Frontal cortex (tissue), 4 donors: ENCODE measurements at places on chromosomes 5 and 9.

GRCh38 chr5:171299851-171300250 is 9.2 kb upstream of the TLX3 start:
- no peak for DNase-seq

DNA sequence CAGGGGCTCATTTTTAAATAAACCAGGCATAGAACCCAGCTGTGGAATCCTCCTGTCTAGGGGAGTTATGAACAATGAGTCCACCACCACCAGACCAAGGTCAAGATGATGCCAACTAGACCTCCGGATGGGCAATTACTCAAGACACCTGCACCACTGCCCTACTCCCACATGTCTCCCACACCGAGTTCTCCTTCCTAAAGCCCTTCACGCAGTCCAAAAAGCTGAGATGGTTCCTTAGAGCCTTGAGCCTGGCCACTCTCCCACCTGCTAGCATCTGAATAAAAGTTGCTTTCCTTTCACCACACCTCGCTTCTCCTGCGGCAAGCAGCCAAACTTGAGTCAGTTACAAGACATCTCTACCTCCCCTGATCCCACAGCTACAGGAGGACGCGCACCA is 15.4 kb upstream of the PPP1R26 start:
- no peak for DNase-seq

DNA sequence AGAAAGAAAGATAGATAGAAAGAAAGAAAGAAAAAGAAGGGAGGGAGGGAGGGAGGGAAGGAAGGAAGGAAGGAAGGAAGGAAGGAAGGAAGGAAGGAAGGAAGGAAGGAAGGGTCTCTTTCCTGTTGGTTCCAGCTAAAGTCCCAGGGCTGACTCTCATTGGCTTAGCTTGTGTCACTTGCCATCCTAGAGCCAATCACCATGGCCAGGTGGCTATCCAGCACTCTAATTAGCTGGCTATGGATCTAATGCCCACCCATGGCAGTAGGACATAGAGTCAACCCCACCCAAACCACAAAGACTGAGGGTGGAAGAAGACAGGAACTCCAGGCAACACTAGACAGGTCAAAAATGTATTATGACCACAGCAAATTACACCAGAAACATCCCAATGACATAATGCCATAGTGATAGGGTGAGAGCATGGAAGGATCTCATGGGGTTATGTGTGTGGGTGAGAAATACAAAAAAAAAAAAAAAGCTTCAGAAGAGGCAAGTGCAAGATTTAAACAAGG is 10.8 kb upstream of the CPLX2 start:
- no peak for DNase-seq

DNA sequence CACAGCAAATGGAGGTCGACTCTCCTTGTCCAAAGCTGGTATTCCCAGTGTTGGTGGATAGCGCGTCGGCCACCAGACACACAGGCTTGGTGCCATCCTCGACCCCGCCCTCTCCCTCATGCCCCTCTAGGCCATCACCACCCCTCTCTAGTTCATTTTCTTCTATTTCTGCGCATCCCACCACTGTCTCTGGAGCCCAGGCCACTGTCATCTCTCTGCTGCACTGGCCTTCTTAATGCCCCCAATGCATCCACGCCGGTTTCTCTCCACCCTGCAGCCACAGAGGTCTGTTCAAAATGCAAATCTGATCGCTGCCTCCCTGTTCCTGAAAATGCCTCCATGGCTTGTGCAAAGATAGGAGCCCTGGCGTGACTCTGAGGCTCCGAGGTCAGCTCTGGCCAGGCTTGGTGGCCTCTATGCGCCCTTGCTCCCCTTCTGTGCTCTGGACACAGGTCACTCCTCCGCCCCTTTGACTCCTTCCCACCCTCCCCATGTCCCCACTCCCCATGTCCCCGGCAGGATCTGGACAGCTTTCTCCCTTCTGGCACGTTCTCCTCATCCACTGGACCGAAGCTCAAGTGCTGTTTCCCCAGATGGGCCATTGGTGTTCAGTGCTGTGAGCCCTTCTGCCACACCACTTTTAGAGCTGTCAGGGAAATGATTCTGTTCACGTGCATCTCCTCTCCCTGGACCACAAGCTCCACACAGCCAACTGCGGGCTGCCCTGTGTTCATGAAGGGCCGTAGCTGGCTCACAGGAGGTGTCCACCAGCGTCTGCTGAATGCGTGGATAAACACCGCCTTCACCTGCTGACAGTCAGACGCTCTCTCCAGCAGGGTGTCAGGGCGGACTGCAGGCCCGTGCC is 59.5 kb upstream of the RNF130 start:
- DNase-seq: no peak

DNA sequence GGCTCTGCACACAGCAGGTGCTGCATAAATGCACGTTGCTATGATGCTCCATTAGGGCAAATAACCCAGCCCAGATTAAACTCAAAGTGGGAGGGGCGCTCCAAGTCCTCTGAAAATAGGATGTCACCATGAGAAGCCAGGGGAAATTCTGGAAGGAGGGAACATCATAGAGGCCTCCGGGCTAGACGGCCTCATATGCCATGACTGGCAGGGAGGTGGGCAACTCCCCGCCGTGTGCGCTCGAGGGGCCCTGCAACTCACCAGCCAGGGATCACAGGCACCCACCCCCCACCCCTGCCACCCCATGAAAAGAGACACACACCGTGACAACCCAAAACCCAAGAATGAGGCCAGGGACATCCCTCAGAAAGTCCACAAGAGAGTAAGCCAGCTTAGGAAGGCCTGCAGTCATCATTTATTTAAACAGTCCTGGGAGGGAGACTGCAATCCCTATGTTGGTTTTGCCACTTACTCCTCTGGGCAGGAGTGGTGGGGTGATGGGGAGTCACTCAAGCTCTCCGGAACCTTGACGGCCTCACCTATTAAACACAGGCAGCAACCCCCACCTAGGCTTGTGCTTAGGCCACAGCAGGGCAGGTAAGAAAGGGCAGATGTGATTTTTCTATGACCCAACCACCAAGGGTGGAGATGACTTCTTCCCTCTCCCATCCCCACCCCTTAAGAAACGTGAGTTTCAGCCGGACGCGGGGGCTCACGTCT is 4.0 kb downstream of the VAV2 start:
- no peak for DNase-seq

- peak; percentile 30 for DNase-seq
Measured at GRCh38 chr5:120464627-120465435, 731 bp downstream of the PRR16 start.

- no peak for DNase-seq
Measured at GRCh38 chr9:127229691-127230417, 34.7 kb upstream of the GARNL3 start.

DNA sequence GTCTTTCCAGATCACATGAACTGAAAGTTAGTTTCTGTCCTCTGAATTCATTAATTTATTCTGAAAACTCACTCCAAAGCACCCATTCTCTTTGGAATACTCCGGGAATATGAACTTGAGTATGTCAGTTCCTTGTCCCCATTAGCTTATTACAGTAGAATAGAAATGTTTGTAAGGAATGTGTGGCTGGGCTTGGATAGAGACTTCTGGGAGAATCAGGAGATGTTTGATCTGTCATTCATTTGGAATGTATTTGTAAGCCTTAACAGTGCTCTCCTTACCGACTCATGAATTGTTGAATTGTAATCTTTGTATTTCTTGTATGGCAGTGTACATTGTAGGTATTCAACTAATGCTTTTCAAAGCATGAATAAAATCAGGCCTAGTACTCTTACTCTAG is 548.4 kb downstream of the LRRC70 start:
- no peak for DNase-seq

- DNase-seq: no peak
Measured at GRCh38 chr9:125239631-125240597, 1.2 kb downstream of the HSPA5 start.

- DNase-seq: no peak
Measured at GRCh38 chr9:80586786-80587330, 1015.1 kb downstream of the TLE4 start.

- no peak for DNase-seq
Measured at GRCh38 chr5:33270671-33271070, 170.1 kb upstream of the TARS1 start.

DNA sequence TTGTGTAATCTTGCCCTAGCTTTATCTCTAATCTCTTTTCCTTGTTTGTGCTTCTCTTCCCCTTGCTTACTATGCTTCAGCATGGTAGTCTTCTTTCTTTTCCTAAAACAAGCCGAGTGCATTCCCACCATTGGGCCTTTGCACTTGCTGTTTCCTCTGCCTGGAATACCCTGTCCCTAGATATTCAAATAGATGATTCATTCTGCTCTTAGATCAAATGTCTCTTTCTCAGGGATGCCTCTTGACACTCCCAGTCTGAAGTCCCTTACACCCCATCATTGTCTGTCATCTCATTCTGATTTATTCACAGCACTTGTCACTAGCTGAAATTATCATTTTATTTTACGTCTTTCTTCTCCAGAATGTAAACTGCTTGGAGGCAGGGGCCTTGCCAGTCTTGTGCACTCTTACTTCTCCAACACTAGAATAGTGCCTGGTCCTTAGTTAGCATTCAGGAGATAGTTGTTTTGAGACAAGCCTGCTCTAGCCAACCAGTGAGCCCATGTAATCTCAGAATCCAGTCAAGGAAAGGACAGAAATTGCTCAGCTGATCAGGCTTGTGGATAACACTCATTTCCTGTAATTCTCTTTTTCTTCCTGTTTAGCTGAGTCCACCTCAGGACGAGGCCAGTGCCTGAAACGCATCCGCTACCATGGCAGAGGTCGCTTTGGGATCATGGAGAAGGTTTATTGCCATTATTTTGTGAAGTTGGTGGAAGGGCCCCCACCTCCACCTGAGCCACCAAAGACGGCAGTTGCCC is 25.4 kb downstream of the MRPL22 start:
- peak; percentile 5 for DNase-seq

DNA sequence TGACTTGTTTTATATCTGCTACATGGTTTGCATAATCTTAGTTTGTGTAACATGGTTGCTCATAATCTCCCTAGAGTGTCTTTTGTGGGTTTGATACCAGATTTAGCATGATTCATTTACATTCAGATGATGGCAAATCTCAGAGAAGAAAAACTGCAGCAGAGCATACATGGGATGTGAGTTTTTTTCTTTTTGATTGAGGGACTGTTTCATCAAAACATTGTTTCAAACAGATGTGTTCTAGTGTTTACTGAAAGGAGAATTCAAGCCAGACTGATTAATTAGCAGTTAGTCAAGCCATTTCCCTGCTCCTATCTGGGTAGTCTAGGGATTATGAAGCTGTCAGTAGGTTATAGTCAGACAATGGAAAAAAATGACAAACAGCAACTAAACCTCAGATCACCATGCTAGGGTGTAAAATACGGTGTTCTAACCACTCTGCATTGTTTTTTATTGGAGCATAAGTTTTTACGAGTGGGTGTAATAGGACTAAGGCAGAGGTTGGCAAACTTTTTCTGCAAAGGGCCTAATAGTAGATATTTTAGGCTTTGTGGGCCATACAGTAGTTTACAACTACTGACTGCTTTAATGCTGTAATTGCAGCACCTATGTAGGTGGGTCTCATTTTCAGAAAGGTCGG is 10.5 kb upstream of the GDNF start:
- DNase-seq: no peak

DNA sequence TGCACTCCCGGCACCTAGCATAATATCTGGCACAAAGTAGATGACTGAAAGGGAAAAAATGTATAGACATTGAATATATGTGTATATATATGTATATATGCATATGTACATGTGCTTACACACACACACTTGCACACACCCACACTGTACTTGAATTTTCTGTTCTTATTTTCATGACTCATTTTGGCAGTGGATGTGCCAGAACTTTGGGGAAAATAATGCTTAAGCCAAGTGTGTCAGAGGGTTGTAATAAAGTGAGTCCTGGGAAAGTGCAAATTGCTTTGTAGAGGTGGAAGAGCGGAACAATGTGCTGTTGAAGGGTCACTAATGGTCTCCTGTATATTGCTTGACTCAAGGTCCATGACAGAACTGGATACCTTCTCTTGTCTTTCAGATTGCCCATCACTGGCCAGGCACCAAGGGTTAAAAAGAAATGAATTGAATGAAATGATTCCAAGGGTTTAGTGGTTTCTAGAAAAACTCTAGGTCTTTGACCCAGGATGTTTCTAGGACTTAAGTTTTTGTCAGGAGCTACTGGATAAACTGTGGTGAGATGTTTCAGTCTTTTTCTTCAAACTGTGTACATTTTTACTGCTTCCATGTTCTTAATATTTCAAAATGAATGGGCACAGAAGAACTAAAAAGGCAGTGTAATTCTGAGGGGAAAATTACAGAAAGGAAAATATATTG is 129.9 kb upstream of the MOCS2 start:
- DNase-seq: no peak

DNA sequence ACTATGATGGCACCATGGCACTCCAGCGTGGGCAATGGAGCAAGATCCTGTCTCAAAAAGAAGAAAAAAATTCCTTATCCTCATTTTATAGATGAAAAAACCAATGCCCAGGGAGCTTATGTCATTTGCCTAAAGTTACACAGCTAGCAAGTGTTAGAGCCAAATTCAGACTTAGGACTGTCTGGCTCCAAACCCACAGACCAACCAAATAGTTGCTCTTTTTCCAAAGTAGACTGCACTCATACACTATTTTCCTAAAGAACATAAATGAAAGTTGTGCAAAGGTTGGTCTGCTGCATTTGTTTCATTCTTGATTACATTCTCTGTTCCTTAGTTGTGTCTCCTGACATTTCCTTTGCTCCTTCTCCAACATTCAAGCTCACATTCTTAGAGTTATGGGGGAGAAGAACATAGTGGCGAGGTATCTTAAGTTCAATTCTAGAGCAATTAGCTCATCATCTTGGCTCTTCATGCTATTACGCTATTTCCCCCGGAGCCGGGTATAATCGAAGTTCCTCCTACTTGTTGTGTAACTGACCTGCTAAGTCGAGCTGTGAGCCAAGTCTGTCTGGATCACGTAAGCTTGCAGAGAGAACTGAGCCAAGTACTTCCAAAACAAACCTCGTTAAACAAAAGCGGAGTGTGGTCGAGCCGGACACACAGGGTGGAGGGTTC is 138.3 kb downstream of the RFK start:
- no peak for DNase-seq

DNA sequence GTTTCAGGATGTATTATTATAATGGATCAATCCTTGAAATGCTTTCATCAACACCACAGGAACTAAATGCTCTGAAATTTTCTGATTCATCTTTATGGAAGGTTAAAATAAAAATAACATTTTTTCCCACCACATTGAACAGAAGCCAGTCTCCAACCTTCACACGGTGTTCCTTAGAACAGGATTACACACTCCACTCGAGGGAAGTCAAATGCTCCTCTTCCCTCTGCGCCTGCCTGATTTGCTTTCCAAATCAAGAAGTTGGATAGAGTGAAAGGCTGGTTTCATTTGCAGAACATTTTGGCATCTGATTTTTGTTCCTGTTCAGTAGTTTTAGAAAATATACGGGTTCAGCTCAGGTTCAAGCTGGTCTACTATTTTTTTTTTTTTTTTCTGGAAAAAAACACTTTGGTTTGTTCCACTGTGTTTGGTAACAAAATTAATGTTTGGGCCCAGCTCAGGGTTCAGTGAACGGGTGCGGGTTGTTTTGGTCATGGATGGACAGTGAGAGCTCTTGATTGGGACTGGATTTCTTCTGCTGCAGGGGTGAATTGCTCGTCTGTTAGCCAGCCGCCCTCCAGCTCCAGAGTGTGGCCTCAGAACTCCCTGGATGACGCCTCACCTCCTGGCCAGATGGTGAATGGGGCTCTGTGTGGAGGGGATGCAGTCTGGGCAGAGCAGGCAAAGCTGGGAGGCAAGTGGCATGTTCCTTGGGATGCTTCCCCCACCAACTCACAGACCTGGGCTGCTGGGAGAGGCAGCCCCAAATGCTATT is 82.4 kb upstream of the STC2 start:
- no peak for DNase-seq
